Stimulated activated CD4-positive, alpha-beta T cell treated with anti-CD3 and anti-CD28 coated beads, TNF-alpha, amount 100 ng/mL, for 1 hour (primary cell): ENCODE measurements at places on chromosomes 2 and 18.

DNA sequence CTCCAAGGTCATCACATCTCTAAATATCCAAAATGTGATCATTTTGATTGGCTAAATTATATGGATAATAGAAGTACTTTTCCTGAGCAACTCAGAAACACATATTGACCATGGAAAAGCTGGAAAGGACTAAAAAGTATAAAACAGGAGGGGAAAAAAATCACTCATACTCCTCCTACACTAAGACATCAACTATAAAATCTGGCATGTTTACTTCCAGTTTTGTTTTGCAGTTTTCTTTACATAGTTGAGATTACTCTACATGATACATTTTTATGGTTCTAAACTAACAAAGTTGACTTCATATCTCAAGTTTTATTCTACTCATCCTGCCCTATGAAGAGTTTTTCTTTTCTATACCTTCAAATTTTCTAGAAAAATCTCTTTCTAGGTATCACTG lies 46.0 kb upstream of the SP3 start:
- no peak for DNase-seq

DNA sequence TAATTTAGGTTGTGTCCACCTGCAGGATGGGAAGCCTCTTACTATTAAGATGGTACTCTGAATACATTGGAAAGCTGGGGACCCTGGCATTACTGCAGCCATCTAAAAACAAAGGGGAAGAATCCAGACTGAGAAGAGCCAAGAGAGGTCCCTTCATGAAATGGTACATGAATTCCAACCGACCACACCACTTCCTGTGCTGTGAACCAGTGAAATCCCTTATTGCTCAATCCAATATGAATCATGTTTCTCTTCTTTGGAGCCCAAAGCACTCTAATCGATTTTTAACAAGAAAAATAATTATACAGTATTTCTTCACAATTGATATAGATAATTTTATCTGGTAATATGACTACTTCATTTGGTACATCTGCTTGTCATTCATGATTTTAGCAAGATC lies 479.7 kb upstream of the RAB6C start:
- no peak for DNase-seq

DNA sequence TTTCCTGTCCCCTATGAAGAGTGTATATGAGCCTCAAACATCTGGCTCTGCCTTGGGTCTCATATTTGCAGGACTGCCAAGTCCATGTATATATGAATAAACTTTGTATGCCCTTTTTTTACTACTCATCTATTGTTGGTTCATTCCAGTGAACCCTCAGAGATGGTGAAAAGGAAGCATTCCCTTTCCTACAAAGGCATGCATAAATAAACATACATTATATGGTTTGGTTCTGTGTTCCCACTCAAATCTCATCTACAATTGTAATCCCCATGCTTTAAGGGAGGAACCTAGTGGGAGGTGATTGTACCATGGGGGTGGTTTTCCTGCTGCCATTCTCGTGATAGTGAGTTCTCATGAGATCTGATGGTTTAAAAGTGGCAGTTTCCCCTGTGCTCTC lies 534.2 kb downstream of the SPAG16 start:
- DNase-seq = no peak

- DNase-seq = no peak
Measured at GRCh38 chr18:34817636-34818035, 107.5 kb downstream of the DTNA start.

- no peak for DNase-seq
Measured at GRCh38 chr18:13501891-13502290, 224.5 kb downstream of the FAM210A start.

DNA sequence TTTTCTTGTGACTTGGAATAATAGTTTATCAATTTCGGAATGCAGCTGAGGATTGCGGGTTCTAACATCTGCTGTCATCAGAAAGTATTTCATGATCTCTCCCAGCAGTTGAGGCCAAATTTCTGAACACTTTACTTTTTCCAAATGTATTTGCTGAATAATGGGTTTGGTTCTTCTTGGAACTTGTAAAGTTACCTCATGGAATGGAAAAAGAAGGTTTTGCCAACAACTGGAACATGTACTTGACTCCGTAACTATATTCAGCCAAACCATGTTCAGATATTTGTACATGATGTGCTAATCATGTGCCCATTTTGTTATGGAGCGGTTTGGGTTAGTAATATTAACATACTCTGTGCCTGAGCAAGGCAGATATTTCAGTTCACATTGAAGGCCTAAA lies 119.6 kb downstream of the LCLAT1 start:
- no peak for DNase-seq

DNA sequence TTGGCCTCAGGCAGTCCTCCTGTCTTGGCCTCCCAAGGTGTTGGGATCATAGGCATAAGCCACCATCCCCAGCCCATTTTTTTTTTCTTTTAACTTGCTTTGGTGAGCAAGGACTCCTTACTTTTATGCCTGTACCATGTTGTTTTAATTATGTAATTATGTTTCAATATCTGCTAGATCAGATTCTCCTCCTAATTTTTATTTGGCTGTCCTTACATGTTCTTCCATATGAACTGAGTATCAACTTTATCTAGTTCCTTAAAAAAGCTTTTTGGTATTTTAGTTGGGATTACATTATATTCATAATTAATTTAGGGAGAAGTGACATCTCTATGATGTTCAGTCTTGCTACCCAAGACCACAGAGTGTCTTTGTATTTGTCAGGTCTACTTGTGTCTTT lies 16.3 kb downstream of the GPN1 start:
- DNase-seq = no peak

GRCh38 chr2:1366546-1367134 lies 46.6 kb upstream of the TPO start:
- peak; percentile 1 for DNase-seq

DNA sequence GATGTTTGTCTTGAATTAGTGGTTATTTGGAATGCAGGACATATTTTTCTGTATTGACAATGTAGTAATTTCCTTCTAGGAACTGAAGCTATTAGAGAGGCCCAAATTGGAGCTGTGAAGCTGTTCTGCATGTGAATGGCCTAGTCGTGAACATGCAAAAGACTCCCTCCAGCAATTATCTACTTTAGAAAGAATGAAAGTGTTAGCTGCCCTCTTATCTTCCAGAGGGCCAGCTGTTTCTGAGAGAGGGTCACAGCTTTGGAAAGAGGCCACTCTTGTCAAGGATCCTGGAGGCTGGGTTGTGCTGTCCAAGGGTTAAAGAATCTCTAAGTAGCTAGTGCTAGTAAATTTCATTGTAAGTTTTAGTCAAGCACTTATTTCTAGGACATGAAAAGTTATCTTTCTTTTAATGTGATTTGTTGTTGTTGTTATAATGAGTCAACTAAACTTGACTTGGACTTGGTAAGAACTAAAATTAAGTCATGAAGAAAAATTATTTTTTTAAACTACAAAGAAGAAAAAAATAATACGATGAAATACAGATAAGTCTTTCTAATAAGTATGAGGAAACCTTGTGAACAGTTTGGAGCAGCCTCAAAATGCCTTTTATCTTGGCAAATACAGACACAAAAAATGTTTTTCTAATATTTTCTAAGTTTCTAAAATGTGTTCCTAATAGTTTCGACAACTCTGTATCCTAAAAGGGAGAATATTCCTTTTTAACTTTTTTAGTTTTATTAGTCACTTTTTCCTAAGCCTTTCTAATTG lies 36.8 kb downstream of the DPP4 start:
- no peak for DNase-seq
